Glomerular endothelial cell (primary cell): ENCODE measurements at places on chromosomes 1 and 21. TPM values are rescaled to one million over a fixed set of nuclear protein-coding genes. Genes with fewer than 3 reads are reported as not detected.
A peak's percentile ranks its signal among the peaks of the same experiment; 100 is the strongest.

GRCh38 chr1:96349896-96350295 lies 371.7 kb upstream of the PTBP2 start:
- no peak for DNase-seq

- DNase-seq, result no peak
Observed at GRCh38 chr1:154479764-154480421, 22.1 kb upstream of the TDRD10 start.

GRCh38 chr1:41895552-41895951 lies 23.2 kb downstream of the HIVEP3 start:
- no peak for DNase-seq

- DNase-seq, result no peak
Observed at GRCh38 chr1:15945011-15945831, 30.7 kb downstream of the ZBTB17 start.

DNA sequence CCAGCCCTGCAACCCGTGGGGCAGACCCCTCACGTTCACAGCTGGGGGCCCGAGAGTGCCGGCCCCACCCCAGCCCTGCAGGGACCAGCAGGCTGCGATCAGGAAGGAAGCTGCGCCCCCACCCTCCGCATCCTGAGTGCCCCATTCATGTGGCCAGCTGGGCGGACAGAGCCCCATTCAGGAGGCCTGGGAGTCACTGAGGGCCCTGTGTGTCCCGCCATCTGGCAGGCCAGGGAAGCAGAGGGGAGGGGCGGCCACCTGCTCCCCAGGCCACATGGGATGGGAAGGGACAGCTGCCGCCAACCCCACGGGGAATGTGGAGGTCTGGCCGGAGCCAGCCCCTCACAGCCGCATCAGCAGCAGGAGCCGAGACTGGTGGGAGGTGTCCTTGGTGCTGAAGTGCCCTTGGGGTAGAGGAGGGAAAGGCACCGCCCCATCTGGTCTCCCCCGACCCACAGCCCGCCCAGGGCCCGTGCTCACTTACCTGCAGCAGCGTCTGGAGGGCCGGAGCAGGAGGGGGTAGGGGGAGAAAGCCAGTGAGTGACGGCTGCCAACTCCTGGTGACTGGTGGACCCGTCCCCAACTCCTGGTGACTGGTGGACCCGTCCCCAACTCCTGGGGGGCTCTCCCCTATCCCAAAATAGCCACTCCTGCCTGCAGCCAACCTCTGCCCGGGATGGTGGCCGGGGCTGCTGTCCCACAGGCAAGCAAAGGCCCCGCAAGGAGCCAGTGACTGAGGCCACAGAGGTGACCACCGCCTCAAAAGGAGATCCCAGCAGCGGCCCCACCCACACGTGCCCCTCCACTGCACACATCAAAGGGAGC lies 8.7 kb downstream of the ACAP3 start:
- DNase-seq, result no peak

- no peak for DNase-seq
Observed at GRCh38 chr21:18340387-18340942, 63.1 kb downstream of the TMPRSS15 start.

DNA sequence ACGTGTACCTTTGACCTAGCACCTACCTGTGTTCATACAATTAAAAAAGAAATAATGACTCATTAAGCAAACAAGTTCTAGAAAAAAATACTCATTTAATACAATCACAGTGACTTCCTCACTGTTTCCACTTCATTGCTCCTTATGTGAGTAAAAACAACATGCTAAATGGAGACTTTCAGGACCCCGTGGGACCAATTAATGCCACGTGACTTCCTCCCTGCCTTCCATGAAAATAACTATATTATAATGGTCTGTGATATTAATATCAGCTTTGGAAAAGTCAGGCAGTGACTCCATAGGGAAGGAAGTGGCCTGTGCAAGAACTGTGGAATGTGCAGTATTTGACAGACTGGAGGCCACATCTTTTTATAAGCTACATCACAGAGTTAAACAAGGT lies 337.8 kb downstream of the HLX start:
- peak; percentile 67 for DNase-seq

GRCh38 chr1:222239130-222239529 lies 308.8 kb downstream of the HHIPL2 start:
- no peak for DNase-seq

DNA sequence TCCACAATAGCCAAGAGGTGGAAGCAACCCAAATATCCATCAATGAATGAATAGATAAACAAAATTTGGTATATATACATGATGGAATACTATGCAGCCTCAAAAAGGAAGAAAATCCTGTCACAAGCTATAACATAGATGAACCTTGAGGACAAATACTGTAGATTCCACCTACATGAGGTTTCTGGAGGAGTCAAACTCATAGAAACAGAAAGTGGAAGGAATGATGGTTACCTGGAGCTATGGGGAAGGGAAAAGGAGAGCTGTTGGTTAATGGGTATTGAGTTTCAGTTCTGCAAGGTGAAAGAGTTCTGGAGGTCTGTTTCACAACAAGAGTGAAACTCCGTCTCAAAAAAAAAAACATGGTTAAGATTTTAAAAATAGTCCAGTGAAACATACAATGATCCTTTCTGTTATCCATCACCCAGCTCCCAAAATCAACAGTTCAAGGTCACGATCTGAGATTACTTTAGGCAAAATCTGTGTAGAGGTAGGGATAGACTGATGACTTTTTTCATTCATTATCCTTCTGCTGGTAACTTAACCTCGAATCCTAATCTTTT lies 80.8 kb upstream of the HNRNPU start:
- DNase-seq, result no peak

GRCh38 chr1:222068937-222069336 lies 327.0 kb upstream of the DUSP10 start:
- no peak for DNase-seq

DNA sequence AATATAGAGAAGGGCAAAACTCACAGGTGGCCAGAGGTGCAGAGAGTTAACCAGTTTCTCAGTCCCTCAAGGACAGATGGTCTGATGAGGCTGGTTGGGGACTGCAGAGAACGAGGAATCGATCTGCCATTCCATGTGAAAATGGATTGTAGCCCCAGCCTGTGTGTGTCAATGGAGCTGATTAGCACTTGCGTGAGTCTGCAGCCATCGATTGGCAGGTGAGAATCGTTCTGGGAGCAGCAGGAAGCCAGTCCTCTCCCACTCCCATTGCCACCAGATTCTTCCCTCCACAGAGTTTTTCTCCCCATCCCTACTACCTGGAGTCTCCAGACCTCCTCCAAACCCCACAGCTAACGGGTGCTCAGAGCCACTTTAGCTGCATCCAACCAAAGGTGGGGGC lies 18.3 kb upstream of the PSMB2 start:
- no peak for DNase-seq

DNA sequence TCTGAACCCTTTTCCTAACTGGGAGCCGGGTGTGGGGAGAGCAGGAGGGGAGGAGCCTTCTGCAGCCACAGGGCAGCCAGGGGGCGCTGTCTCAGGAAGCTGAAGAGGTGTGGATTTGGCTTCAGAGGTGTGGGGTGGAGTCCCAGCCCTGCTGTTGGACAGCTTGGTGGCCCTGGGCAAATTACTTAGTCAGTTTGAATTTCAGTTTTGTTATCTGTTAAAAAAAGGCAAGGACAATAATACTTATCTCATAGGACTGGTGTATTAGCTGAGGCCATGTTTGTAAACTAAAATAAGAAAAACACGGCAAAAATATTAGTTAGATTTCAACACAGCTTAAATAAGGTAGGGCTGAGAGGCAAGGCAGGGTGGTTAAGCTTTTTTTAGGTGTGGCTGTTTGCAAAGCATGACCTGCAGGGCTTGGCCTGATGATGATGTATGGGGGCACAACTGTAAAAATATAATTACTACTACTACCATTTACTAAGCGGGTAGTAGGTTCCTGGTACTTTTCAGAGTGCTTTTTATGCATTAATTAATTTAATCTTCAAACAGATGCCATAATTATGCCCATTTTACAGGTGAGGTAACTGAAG lies 111.8 kb downstream of the PLXNA2 start:
- peak; percentile 12 for DNase-seq

Gene CXADR
- total RNA-seq, result 10.7 and 12.4 TPM in 2 replicates

Gene FAM167B
- total RNA-seq, result 101 and 121 TPM in 2 replicates

Gene NPL
- total RNA-seq, result 1.8 and 2.7 TPM in 2 replicates

Gene HSD3B2
- not detected in 2 replicates for total RNA-seq

Gene DMBX1
- total RNA-seq, result not detected in 2 replicates

Gene CD1E
- total RNA-seq, result not detected in 2 replicates

Gene SLC9C2
- not detected in 2 replicates for total RNA-seq

Gene DHDDS
- 49.1 and 52.9 TPM in 2 replicates for total RNA-seq

Gene TEDDM1
- total RNA-seq, result not detected in 2 replicates

Gene RGS18
- not detected in 2 replicates for total RNA-seq

Gene VASH2
- total RNA-seq, result 0.53 and 0.76 TPM in 2 replicates
